Activated CD8-positive, alpha-beta memory T cell treated with anti-CD3 and anti-CD28 coated beads, Interleukin-2, amount 50 U/mL, for 4 hours (primary cell): ENCODE measurements at places on chromosomes 2 and 18.

DNA sequence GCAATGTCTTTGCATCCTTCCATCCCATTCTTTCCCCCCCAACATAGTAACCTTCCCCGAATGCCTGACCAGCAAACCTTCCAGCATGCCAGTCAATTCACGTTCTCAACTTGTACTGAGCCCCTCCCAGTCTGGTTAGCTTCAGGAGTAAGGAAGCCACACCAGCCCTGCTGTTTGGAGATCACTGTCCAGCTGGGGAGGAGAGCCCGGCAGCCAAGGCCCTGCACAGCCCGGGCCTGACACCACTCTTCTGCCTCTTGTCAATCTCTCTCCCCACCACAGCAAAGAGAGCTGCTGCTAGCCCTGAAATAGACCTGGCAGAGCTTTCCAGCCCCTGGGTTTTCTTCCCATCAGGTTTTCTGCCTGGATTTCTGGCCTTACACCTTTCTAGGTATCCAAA lies 185.8 kb upstream of the ID2 start:
- DNase-seq = no peak

GRCh38 chr18:43919551-43919950 lies 642.3 kb upstream of the SYT4 start:
- no peak for DNase-seq

DNA sequence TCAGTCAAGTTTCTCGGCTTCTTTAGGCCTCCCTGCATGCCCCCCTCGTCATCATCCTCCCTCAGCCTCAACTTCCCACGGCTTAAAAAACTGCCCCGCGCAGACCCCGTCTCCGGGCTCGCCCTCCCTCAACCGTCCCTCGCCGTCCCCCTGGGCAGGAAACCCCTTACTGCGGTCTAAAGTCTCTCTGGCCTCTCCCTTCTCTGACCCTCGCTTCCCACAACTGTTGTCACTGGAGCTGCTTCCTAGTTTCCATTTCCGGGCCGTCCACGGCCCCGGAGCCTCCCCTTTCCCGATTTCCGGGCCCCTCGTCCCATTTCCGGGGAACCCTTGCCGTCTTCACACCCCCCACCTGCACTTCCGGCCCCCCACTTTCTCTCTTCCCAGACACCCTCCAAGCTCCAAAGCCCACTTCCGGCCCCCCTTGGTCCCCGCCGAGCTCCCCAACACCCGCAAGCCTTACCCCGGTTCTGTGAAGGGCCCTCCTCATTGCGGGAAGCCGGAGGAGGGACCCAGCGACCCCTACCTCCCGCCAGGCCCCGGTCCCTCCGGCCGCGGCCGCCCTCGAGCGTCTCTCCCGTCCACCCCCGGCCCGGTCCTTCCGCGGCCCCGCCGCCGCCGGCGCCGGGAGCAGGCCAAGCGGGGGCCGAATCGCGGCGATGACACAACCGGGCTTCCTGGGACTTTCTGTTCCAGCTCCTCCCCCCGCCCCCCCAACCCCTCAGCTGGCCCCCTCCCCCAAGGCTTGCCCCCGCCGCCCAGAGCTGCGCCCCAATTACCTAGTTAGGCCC lies 513 bp downstream of the TRIP12 start:
- peak; percentile 67 for DNase-seq

GRCh38 chr2:29731948-29732347 lies 189.4 kb downstream of the ALK start:
- DNase-seq = no peak

GRCh38 chr2:174717273-174717672 lies 47.0 kb downstream of the CHRNA1 start:
- no peak for DNase-seq

DNA sequence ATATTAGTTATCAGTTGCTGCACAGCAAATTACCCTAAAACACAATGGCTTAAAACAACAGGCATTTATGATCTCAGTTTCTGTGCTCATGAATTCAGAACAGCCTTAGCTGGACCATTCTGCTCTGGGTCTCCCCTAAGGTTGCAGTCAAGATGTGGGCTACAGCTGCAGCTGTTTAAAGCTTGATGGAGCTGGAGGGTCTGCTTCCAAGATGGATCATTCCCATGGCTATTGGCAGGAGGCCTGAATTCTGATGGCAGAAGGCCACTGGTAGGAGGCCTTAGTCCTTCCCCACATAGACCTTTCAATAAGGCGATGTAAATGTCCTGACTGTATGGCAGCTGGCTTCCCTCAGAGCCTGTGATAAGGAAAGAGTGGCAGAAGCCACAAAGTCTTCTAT lies 118.6 kb upstream of the SERPINE2 start:
- no peak for DNase-seq

DNA sequence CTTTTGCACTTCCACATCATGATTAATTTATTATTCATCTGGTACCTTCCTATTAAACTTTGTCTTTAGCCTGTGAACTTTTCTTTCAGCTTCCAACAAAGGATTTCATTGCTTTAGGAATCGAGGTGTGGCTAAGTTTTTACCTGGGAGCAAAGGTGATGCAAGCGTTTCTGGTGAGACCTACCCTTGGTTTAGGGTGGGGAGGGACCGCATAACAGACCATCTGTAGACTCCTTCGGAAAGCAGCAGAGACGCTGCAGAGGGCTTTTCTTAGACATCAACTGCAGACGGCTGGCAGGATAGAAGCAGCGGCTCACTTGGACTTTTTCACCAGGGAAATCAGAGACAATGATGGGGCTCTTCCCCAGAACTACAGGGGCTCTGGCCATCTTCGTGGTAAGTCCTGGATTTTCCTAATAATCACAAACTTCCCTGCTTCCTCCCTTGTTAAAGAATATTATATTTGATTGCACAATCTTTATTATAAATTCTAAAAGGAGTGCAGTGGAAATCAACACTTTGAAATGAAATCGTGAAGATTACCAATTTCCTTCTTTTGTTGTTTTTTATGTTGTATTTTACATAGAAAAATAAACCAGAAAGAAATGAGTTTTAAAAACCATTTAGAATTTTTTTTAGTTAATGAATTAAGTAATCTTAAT lies at the start of gene DSG3:
DSG3 (plus strand) TSS at position 212 of the 662 bp plus-strand sequence; CDS start at position 349, 137 bp downstream.
- DNase-seq = no peak

- DNase-seq = no peak
Measured at GRCh38 chr2:128530025-128530573, 211.4 kb upstream of the HS6ST1 start.

DNA sequence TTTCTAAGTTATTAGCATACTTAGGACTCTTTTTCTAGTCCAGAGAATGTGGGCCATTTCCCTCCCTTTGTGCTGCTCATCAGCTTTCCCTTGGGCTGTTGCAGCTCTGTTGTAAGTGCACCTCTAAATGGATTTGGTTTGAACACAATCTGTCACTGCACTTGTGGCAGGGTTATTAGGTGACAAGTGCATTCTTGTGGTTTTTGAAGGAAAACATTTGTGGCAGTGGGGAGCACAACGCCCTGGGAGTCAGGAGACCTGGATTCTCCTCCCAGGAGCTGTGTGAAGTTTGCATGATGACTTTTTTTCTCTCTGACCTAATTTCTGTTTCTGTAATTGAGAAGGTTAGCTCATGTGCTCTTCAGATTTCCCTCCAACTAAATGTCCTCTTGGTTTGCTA lies 630.9 kb upstream of the FAM98A start:
- DNase-seq = no peak

- no peak for DNase-seq
Measured at GRCh38 chr2:235928751-235929370, 239.3 kb downstream of the GBX2 start.

- DNase-seq = no peak
Measured at GRCh38 chr2:23385748-23386338, 864 bp downstream of the KLHL29 start.

DNA sequence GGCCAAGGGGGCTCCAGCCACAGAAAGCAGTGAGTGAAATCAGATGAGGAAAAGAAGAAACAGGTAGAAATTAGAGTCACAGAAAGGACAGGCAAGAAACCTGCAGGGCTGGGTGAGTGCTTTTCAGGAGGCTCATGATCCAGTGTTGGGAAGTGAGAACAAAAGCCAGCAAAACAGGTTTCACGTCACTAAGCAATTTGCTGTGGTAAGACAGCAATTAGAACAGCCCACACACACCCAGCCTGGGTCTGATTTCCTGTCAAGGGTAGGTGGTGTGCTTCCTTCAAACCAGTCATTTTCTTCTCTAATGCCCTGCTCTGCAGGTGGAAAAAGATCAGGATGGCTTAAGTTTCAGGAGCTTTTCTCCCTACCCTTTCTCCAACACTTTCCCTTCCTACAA lies 52.9 kb upstream of the XDH start:
- no peak for DNase-seq

- no peak for DNase-seq
Measured at GRCh38 chr2:133654949-133655348, 86.7 kb upstream of the NCKAP5 start.

DNA sequence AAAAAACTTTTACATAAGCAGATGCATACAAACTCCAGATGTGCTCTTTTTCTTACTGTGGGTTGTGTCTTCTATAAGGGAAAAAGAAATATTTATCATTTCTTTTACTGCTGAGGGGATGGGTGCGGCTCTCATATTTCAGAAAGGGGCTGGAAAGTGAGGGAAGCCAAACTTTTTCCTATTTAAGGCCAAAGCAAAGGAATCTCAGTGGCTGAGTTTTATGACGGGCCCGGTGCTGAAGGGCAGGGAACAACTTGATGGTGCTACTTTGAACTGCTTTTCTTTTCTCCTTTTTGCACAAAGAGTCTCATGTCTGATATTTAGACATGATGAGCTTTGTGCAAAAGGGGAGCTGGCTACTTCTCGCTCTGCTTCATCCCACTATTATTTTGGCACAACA lies at the start of gene COL3A1:
COL3A1 (plus strand) TSS at position 210 of the 400 bp plus-strand sequence; CDS start at position 327, 117 bp downstream.
- DNase-seq = no peak

DNA sequence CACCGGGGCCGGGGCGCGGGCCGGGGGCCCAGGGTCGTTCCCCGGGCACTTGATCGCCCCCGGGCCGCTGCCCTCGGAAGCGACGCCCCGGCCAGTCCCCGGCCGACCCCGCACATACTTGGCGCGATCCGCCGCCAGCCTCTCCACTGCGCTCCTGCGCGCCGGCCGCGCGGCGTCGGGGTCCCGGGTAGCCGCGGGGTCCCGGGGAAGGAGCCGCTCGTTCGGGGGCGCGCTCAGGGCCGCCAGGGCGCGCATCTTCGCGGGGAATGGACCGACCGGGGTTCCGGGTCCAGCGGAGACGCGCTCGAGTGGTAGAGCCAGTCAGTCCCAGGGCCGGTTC lies 204 bp downstream of the FAM110C start:
- DNase-seq = no peak

DNA sequence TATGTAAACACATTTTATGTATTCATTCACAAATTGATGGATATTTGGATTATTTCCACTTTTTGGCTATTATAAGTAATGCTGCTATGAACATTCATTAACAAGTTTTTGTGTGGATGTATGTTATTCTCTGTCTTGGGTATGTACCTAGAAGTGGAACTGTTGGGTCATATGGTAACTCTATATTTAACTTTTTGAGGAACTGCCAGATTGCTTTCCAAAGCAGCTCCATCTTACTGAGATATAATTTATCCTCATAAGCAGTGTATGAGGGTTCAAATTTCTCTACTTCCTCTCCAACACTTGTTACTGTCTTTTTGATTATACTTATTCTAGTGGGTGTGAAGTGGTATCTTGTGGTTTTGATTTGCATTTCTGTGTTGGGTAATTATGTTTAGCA lies 7.1 kb upstream of the EML6 start:
- DNase-seq = no peak

GRCh38 chr2:109029490-109030201 lies 40.6 kb upstream of the EDAR start:
- DNase-seq = no peak

DNA sequence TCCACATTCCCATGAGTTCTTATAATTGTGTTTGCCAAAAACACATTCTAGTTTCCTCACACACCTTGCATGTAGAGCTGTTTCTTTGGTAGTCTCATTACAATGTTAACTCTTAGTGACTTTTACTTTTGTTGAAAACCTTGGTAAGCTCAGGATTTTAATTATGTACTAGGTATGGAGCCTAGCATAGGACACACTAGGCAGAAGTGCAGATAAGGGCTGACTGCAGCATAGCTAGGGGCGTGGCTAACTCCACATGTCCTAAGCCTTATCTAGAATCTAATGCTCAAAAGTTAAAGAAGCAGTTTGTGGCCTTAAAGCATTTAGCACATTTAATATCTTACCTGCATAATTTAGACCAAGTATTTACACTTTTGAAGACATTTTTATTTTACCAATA lies 153.7 kb upstream of the FBXO11 start:
- DNase-seq = no peak

- DNase-seq = no peak
Measured at GRCh38 chr18:8468921-8469335, 140.3 kb upstream of the RAB12 start.

- DNase-seq = no peak
Measured at GRCh38 chr2:186365406-186365805, 120.7 kb upstream of the ZC3H15 start.

- no peak for DNase-seq
Measured at GRCh38 chr18:50006470-50007046, 188.4 kb downstream of the MYO5B start.

DNA sequence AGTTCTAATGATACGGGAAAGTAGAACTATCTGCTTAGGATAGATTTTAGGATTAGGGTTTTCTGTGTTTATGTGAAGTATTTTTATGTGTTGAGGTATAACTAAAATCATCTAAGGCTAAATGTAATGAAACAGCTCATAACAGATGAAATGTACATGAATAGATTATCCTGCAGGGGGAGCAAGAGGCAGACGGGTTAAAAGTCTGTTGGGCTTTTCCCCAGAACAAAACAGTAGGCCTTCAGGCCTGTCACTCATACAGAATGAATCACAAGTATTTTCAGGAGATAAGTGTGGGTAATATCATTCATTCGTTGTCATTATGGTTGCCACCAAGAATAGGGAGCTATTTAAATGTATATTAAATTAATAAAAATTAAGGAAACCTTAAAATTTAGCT lies 107.9 kb upstream of the IL1R2 start:
- DNase-seq = no peak

GRCh38 chr2:110748489-110748867 lies 16.1 kb downstream of the ACOXL start:
- no peak for DNase-seq

DNA sequence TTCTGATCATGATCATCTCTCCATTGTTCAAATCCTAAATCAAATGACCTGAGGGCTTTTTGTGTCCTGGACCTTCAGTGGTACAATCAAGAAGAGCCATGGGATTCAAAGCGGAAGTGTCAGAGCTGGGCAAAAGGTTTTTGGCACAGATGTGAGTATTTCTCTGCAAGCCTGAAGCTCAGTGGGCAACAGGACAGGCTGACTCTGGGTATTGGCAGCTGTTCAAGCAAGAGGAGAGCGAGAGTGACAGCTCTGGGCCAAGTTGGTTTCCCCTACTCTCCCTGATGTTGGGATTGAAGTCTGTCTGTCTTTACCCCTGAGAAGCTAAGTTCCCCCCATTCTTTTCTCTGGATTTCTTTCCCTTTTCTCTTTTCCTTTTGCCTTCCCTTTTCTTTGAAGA lies 33.3 kb downstream of the DSEL start:
- DNase-seq = no peak
